Omental fat pad (tissue), 4 donors: ENCODE measurements at places on chromosomes 12 and 14. TPM values are rescaled to one million over a fixed set of nuclear protein-coding genes. Genes with fewer than 3 reads are reported as not detected.

TMEM132D gene
- not detected for total RNA-seq

KLRF1 gene
- not detected for total RNA-seq

TAS2R9 gene
- not detected for total RNA-seq

SLC6A15 gene
- total RNA-seq, result not detected

OVCH1 gene
- total RNA-seq, result 0.48 TPM

ACYP1 gene
- 10.7 TPM for total RNA-seq

TMEM52B gene
- total RNA-seq, result not detected

GALNT9 gene
- 10.9 TPM for total RNA-seq

SLC7A8 gene
- total RNA-seq, result 106 TPM

TCL1B gene
- total RNA-seq, result not detected

PWP1 gene
- total RNA-seq, result 105 TPM

GYS2 gene
- 0.19 TPM for total RNA-seq

DTX1 gene
- 40.0 TPM for total RNA-seq

SERPINA9 gene
- total RNA-seq, result not detected

PAWR gene
- 28.6 TPM for total RNA-seq

SLC10A1 gene
- not detected for total RNA-seq

TSHR gene
- 0.36 TPM for total RNA-seq

KCNC2 gene
- not detected for total RNA-seq

PLEKHA5 gene
- 11.3 TPM for total RNA-seq

HNF1A gene
- total RNA-seq, result not detected

TBX5 gene
- total RNA-seq, result not detected

IAPP gene
- total RNA-seq, result not detected

LRRC43 gene
- not detected for total RNA-seq

STAB2 gene
- total RNA-seq, result 0.74 TPM

PRH1 gene
- 28.8 TPM for total RNA-seq

ACOT6 gene
- not detected for total RNA-seq

PRR4 gene
- 1.5 TPM for total RNA-seq

PLEKHG3 gene
- 45.9 TPM for total RNA-seq

SLC39A5 gene
- not detected for total RNA-seq

PIWIL1 gene
- not detected for total RNA-seq

TEDC1 gene
- 3.1 TPM for total RNA-seq

ZNF891 gene
- 4.6 TPM for total RNA-seq

TRPV4 gene
- total RNA-seq, result 2.4 TPM
